Spleen (tissue), 13 donors: ENCODE measurements at places on chromosomes 13 and 19.

DNA sequence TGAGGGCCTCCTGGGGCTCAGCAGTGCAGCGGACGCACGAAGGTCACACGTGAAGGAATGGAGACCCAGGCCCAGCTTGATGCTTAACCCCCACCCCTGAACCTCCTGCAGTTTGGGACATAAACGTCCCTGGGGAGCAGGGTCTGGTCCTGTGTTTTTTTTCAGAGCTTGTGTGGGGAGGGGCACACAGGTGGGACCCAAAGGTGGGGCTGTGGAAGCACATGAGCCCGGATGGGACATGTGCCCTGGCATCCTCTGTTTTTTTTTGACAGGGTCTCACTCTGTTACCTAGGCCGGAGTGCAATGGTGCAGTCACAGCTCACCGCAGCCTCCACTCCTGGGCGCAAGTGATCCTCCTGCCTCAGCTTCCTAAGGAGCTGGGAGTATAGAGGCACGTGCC is 20.5 kb downstream of the UBXN6 start:
- DNase-seq: no peak

- no peak for DNase-seq
Observed at GRCh38 chr13:108005231-108005630, 210.1 kb downstream of the LIG4 start.

GRCh38 chr13:58620176-58620575 is 988.6 kb downstream of the PCDH17 start:
- no peak for DNase-seq

DNA sequence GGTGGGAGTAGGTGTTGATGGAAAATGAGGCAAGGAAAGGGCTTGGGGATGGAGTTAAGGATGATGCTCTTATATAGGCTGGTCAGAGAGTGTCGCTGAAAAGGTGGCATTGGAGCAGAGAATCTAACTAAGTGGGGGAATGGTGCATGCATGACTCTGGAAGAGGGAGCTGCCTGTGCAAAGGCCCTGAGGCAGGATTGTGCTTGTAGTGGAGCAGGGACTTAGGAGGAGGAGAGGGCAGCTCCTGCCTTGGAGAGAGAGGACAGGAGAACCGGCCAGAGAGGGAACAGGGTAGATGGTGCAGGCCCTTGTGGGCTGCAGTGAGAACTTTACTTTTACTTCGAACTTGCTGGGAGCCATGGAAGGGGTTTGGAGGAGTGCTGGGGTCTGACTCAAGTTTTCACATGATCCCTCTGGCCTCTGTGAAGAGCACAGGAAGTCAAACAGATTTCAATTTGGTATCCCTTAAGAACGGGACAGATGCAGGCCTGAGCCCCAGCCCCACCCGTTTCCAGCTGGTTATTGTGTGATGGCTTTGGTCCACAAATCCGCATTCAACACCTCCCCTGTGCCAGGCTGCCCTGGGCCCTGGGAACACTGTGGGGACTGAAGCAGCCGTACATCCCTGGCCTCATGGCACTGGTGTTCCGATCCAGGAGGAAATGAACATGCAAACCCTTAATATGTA is 7.0 kb downstream of the AP2A1 start:
- no peak for DNase-seq

DNA sequence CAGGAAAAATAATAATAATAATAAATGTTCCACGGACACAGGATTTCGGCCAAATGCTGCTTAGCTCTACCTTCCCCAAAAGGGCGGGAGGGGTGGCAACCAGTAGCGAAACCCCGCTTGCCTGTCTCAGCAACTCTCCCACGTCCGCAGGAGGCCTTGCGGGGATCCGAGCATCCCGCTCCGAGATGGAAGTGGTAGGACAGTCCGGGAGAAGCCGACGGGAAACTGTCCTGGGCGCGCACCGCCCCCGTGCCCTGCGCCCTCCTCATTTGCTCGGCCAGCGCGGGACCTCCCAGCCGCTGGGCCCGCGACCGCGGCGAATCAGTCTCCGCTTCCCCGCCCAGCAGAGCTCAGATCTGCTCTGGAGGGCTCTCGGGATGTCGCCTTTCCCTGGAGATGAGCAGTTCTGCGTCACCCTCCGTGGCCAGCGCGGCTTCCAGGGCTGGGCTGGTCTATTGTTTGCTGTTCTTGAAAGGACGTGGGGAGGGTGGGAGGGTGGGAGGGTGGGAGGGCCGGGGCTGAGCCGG is 48.9 kb upstream of the PABPC3 start:
- peak; percentile 60 for DNase-seq

DNA sequence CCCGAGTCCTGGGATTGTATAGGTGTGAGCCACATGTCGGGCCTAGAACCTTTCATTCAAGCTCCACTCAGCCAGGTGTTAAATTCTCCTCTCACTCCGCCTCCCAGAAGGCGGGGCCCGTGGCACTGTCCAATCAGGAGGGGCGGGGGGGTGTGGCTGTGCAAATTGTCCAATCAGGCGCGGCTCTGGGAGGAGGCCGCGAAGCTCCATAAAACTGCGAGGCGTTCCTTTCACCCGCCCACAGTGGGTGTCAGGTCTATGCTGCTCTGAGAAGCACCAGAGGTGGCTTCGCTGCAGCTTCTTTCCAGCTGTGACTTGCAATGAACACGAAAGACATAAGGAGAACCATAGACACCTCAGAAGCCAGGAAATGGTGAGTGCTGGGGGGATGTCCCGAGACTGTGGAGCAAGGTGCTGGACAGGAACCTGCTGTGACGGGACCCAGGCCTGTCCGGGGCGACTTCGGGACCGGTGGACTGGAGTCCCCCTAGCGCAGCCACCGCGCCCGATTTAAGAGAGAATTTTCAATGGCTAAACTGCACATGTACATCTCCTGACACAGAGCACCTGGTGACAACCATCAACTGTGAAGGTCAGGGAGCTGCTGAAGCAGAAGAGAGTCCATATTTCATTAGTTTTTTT is 3.0 kb upstream of the ZNF136 start:
- DNase-seq: no peak

DNA sequence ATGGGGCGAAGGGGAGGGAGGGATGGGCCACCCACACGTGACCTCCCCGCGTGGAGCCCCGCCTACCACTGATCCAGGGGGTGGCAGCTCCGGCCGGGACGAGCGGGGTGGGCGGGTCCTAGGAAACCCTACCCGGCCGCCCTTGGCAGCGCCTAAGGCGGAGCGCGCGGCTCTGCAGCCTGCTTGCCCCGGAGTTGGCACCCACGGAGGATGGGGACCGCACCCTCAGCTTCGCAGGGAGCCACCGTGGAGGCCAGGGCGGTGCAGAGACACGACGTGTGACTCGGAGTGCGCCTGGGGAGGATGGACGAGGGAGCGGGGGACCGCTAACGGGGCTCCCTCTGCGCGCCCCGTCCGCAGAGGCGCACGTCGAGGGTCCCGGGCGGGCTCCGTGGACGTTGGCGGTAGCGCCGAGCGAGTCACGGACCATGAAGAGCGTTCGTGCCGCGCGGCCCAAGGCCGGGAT is at the start of gene RGS9BP:
Gene RGS9BP (plus strand): TSS at position 129 of the 466 bp plus-strand sequence. CDS start 416 bp downstream, outside the sequence.
- DNase-seq: peak; percentile 94
